Activated naive CD8-positive, alpha-beta T cell treated with anti-CD3 and anti-CD28 coated beads for 36 hours (primary cell): ENCODE measurements at places on chromosomes 3 and 15. TPM values are rescaled to one million over a fixed set of nuclear protein-coding genes. Genes with fewer than 3 reads are reported as not detected.

The TM2D3 gene
- total RNA-seq = 41.7 TPM

GRCh38 chr3:13548696-13549622 lies at the start of gene FBLN2:
FBLN2 (plus strand) TSS chr3:13549125; CDS start chr3:13570356, 21,231 bp downstream.
- peak; percentile 50 for DNase-seq

DNA sequence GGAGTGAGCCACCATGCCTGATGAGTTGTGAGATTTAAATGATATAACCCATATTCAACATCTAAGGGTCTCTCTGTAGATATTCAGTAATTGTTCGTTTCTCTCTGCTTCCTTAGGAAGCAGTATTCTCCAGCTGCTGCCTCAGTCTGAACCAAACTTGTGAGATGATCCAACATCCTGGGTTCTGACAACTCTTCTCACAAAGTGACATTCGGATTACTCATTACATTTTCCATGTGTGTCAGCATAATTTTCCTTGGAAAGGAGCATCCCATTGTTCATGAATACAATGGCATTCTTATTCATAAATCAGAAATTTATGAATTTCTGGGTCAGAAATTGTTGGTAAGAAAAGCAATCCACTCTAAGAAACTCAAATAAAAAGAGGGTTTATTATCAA lies 15.0 kb upstream of the SEC22A start:
- DNase-seq = no peak

DNA sequence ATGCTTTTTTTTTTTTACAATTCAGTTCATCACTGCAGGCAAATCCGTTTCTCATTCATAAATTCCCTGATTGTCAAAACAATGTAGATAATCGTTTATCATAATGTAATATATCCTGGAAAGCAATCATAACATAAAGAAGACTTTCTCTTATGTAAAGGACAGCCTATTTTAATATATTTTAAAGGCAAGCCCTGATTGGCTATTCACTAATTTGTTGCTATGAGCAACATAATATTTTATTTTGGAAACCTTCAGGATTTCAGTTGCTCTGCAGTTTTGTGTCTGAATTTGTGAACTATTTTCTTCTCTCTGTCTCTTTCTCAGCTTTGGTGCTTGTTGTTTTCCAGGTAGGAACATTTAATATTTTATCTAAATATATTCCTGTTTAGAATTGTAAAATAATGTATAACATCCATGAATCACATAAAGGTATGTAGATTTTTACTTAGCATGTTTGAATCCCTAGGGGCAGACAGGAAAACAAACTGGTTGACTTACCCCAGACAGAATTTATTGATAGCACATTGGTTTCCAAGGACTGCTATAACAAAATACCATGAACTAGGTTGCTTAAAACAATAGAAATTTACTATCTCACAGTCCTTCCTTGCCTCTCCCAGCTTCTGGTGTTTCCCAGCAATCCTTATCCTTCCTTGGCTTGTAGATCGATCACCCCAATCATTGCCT lies 253.5 kb downstream of the CDIN1 start:
- DNase-seq = no peak

- no peak for DNase-seq
Measured at GRCh38 chr3:141812084-141812483, 48.9 kb downstream of the GRK7 start.

The ATG7 gene
- 25.1 TPM for total RNA-seq

- DNase-seq = peak; percentile 29
Measured at GRCh38 chr15:94174399-94174802, 57.0 kb upstream of the MCTP2 start.
